Activated CD4-positive, alpha-beta T cell treated with anti-CD3 and anti-CD28 coated beads for 1 hour (primary cell): ENCODE measurements at places on chromosomes 1 and 21.

DNA sequence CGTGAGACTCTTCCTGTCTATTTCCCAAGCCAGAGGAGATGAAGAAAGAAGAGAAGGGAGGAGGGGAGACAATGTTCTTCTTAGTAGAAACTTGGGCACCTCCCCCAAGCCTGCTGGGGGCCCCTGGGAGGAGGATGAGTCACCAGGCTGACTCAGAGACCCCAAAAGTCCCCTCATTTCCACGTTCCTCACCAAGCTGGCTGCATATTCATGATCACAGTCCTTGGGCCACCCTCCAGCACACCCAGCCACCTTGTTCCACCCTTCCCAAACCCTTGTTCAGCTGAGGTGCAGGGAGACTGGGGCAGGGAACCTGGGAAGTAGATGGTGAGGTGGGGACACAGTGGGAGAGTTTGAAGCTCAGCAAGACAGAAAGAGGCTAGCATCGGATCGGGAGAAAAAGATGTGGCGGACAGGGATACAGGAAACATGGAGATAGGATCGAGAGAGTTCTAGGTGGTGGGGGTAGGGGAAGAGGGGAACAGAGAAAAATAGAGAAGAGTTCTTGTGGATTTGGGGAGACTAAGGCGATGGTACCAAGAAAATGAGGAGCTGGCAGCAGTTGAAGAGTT is 712 bp downstream of the RAB13 start:
- no peak for DNase-seq

DNA sequence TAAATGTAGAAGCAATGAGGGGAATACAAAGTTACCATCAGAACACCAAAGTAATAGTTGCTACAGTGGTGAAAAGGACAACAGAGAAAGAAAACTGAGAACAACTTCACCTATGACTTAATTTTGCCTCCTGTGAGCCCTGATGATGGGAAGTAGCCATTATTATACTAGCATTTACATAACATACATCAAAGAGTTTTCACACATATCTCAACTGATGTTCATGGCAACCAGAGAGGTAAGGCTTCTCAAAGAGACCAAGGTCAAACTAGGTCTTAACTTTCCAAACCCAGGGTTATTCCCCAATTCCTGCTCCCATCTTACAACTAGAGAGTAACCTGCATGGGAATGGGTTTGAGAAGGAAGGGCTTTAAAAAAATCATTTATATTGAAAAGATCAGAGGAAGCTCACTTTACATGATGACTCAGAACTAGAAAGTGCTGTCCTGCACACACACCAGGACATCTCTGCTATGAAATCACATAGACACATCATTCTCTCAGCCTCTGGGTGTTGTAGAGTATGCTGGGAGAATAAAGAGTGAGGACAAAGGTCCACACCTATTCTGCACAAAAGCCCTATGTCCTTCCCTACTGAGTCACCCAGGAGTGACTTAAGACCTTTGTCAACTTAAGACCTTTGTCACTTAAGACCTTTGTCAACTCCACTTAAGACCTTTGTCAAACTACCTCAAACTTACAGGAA is 179.7 kb downstream of the TNFSF18 start:
- no peak for DNase-seq

- DNase-seq = no peak
These were observed 86.2 kb downstream of the EIF4G3 start for GRCh38 chr1:21090463-21090862.

- no peak for DNase-seq
These were observed 50.3 kb downstream of the MCOLN2 start for GRCh38 chr1:84946631-84947030.

- no peak for DNase-seq
These were observed 38.2 kb upstream of the WDR26 start for GRCh38 chr1:224472806-224473205.

GRCh38 chr1:31041529-31041928 is 24.0 kb downstream of the PUM1 start:
- no peak for DNase-seq
